ENCODE measurements at places on chromosomes 5 and 9.

DNA sequence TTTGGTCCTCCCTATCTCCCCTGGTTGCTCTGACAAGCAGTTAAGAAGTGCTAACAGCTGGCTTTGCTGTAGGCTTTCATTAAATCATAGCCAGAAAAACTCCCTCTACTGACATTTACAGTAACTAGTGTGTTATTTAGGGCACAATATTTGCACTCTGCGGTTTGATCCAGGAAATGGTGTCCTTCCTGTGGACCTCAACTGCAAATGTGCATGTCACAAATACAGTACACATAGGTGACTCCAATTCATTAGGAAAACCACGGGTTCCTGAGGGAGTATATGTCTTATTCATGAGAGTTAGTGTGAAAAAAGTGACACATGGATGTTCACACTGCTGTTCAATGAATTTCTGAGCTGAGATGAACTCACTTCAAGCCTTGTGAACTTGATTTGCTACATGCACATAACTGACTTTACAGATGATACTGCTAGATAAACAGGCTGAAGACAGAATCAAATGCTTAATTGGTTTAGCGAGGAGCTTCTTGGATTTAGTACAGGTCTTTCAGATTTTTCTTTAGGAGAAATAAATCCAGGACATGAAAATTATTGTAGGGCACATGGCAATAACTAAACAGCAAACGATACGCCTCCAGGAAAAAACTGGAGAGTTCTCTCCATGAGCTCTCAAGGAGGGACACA, 281.5 kb downstream of the EFNA5 start:
- peak; percentile 65 for DNase-seq

GRCh38 chr9:7209990-7210389, 452.2 kb downstream of the KDM4C start:
- no peak for DNase-seq

- DNase-seq: no peak
Measured at GRCh38 chr9:89610391-89610925, 5.6 kb downstream of the GADD45G start.

DNA sequence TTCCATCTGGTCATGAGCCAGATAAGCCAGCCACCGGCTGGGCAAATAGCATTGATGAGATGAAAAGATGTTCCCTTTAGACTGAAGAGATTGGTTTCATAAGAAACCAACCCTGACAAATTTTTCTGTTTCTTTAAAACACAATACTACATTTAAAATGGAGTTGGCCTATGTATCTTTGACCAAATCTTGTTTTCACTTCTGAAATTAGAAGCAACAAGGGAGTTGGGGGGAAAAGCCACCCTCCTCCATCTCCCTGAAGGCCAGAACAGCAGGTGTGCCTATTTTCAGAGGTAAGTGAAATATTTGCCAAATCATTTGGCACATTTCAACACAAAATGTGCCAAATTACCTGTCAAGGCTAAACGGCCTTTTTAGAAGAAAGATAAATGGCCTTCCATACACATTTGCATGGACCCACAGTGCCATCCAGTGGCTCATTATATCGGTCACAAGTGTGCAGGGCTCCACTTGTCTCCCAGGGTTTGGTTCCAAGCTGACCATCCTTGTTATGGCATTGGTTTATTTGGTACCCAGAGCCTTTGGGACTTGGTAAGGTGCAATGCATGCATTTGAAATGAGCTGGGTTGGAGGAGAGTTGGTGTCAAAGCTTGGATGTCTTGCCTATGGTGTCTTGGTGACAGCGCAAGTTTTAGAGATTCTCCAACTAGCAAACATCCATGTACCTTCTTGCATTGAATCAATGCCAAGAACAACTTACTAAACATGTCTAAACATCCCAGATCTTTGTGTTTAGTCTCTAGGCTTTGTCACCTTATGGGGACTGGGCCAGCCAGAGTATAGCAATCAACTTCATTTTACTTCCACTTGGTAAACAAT, 372.0 kb upstream of the KIF2A start:
- DNase-seq: peak; percentile 47

DNA sequence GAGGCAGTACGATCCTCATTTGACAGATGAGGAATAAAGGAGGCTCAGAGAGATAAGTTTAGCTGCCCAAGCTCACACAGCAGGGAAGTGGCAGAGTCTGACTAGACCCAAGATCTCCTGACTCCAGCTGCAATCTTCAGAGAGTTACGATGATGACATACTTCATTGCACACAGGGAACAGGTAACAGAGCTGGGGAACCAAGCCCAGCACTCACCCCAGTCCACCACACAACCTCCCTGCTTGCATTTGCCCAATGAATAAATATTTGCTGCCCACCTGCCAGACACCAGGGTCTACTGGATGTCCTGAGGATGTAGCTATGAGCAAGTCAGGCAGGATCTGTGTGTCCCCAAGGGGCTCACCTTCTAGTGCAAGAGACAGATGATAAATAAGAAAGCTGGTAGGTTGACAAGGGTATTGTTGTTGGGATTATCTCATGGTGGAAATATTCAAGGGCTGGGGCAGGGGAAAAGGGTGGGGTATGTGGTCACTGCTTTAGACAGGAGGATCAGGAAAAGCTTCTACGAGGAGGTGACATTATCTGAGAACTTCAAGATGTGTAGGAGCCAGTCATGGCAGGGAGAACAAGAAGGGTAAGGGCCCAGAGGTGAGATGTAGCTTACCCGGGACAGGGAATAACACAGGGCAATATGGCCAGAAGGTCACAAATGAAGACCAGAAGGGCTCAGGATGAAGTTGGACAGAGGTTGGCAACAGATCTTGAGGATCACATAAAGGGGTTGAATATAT, 28.6 kb upstream of the CPEB4 start:
- DNase-seq: no peak

DNA sequence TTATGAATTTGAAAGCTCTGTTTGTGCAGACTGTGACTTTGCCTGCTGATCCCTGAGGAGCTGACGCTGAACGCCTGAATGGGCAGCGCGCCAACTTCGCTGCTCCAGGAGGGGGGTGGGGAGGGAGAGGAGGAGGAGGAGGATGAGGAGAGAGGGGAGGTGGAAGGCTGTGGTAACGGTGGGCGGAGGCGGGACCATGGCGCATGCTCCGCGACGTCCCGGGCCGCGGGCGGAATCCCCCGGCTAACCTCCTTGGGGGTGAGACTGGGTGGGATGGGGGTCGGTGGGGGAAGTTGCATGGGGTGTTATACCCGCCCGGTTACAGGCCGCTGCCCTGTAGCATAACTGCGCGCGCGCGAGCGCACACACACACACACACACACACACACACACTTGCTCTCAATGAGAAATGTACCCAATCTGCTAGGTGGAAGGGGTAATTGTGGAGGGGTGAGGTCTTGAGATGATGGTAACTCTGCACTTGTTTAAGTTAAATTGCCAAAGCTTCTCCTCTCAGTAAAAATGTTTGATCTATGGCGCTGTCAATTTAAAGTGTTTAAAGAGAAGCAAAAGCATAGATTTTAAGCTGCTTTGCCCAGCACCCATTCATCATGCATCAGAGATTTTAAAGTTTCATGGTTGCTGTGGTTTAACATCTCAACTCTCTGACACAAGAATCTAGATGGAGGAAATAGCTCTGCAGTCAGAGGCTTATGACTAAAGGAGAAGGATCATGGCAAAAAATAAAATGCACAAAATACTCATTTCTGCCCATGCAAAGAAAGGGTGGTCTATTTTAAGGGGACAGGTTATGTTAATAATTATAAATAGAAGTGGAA, 76.6 kb upstream of the TBCA start:
- peak; percentile 67 for DNase-seq

- no peak for DNase-seq
Measured at GRCh38 chr9:69582018-69582417, 90.2 kb downstream of the APBA1 start.

- no peak for DNase-seq
Measured at GRCh38 chr5:177372034-177372896, 12.0 kb upstream of the SLC34A1 start.

GRCh38 chr5:64229163-64229774, 63.6 kb downstream of the RNF180 start:
- DNase-seq: peak; percentile 50

- no peak for DNase-seq
Measured at GRCh38 chr9:110890416-110890815, 147.9 kb downstream of the LPAR1 start.

- peak; percentile 43 for DNase-seq
Measured at GRCh38 chr5:176675676-176676360, 28.5 kb downstream of the TSPAN17 start.

DNA sequence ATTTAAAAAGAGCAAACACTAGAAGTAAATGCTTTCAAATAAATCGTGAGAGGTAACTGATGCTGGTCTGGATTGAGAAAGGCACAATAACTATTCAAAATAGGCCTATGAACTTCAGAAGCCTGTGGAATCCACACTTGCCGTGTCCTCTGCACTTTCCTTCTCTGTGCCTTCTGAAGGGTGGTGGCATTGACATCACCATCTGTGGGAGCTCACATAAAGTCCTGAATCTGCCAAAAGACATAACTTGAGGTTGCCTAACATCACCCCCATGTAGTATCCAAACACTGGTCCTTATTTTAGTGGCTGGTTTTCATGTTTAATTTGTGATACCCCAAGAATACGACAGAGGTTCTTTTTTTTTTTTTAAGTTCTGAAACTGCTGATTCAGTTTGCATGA, 59.8 kb downstream of the IRF1 start:
- no peak for DNase-seq

- no peak for DNase-seq
Measured at GRCh38 chr5:57955511-57955910, 472.9 kb upstream of the ACTBL2 start.

DNA sequence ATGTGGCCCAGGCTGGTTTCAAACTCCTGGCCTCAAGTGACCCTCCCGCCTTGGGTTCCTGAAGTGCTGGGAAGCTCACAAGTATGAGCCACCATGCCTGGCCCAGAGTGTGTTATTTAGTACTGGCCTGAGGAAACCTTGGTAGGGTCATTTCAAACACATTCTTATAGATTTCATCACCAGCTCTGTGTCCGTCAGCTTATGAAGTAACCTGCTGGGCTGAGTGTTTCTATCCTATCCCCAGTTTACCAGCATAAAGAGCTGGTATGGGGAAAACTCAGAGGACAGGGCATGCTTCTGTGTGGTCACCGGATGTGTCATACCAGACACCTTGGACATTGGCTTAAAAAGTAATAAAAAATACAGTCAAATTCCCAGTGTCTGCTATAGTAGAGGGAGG, 45.3 kb downstream of the PTPN3 start:
- peak; percentile 77 for DNase-seq

DNA sequence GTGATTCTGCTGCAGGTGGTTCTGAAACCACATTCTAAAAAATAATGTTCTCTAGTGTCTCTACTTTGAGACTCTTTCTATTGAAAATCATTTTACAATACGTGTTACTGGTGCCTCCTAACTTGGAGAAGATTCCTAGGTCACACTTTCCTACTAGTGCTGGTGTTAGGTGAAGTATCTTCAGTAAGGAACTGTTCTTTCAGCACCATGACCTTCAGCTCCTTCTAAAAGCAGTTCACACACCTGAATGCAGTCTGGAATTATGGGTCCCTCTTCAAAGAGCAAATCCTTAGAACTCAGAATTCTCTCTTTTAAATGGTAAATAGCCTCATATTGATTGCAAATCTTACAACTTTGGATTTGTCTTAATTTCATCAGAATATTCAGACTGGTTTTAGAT, 10.6 kb upstream of the DPYSL3 start:
- DNase-seq: no peak

- no peak for DNase-seq
Measured at GRCh38 chr9:75231167-75231566, 142.9 kb downstream of the OSTF1 start.

DNA sequence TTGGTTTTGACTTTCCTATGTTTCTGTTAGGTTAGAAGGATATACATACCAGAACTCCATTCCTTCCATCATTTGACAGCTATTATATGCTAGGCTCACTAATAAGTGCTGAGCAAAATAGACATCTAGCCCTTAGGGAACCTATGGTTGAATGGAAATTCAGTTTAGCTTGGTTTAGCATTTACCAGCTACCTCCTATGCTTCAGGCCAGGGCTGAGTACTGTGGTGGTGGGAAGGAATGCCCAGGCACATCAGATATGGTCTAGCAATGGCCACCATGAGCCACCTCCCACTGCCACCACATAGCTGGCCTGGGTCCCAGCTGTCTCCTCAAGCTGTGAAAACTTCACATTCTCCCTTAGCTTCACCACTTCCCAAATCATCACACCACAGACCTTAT, 89.4 kb downstream of the SPOCK1 start:
- no peak for DNase-seq

DNA sequence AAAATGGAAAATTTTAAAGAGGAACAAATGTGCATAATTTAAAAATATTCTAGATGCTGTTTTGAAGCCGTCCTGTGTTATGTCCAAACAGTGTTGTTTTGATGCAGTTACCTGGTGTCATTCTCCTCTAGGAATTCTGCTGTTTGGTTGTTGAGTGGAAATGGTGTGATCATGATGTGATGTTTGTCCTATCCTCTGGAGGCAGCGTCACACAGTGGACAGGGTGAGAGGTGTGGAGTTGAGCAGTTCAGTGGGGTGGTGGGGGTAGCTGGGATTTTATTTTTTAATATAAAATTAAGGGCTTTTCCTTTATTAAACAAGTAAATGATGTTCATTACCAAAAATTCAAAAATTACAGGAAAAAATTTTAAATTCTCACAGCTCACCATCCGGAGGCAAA, 31.2 kb downstream of the PRDM6 start:
- no peak for DNase-seq

DNA sequence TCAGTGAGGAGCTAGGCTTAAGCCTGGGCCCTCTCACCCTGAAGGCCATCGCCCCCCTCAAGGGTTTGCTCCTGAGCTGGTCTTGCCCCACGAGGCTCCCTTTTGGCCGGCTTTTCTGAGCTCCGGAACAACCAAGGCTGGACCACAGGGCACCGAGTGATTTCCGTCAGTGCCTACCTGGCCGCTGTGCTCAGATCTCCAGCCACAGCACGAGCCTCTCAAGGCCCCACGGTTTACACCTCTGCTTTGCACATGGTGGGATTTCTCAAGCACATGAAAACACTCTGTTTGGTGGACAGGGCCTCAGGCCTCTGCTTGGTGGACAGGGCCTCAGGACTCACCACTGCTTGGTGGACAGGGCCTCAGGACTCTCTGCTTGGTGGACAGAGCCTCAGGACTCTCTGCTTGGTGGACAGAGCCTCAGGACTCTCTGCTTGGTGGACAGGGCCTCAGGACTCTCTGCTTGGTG, 15.8 kb downstream of the CLPTM1L start:
- no peak for DNase-seq

Measured in EH (cell line).